ENCODE measurements at places on chromosomes 11 and 22.

DNA sequence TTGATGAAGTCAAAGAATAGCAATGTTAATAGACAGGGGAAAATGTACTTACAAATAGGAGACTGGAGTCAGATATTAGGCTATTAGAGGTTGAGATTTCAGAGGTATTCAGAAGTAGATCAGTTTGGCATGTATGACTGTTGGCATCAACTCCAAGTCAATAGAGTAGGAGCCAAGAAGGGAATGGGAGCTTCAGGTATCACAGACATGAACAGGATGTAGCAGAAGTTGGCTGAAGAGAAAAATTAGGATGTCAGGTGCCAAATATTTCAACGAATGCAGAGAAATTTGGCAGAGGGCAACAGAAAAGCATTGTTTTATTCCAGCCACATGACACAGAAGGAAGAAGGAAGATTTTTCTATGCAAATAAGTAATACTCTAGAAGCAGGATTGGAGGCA, 69.7 kb downstream of the GLYATL1 start:
- DNase-seq: no peak

- peak; percentile 60 for DNase-seq
Observed at GRCh38 chr11:62694455-62695167, 5.3 kb upstream of the LRRN4CL start.

DNA sequence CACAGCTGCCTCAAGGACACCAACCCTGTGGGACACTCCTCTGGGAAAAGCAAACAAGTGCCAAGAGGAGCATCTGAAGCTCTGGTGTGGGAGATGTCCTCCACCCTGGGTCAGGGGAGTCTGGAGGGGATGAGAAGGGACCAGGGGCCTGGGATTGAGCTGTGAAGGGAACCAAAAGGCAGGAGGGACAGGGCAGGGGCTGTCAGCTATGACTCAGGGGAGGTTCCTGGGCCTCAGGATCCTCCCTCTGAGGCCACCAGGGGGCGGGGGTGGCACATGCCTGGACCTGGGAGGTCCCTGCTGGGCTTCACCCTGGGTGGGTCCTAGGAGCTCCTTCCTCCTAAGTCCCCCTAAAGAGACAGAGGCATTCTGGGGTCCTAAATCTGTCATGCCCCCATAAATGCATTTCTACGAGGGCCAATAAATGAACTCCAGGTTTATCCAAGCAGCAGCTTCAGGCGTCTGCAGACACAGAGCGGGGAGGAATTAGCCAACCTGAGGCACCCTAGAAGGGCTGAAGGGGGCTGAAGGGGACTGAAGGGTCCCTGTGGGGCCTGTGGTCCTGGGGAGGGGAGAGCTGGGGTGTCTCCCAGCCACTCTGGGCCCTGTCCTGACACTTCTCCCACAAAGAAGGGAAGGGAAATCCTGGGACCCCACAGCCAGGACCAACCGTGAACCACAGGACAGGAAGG, 31.9 kb upstream of the IGLL5 start:
- no peak for DNase-seq

- no peak for DNase-seq
Observed at GRCh38 chr11:14065141-14065540, 102.6 kb downstream of the SPON1 start.

- DNase-seq: no peak
Observed at GRCh38 chr11:67048515-67049130, 8.0 kb upstream of the RHOD start.

DNA sequence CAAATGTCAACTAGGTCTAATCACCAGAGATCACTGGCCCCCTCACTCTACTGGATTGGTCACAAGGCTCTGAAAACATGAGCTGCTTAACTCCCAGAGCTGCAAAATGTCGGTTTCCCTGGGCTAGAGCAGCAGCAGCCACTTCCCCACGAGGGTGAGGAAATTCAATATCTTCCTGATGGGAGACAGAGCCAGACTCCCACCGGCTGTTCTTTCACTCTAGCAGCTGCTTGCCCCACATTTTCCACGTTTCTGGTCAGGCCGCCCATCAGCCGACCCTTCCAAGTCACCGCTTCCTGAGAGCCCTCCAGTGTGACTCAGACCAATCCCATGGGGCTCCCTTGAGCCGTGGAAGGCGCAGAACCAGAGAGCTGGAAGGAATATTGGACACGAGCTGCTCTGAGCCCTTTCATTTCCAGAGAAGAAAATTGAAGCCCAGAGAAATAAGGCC, 227.0 kb downstream of the ADAMTS15 start:
- no peak for DNase-seq

DNA sequence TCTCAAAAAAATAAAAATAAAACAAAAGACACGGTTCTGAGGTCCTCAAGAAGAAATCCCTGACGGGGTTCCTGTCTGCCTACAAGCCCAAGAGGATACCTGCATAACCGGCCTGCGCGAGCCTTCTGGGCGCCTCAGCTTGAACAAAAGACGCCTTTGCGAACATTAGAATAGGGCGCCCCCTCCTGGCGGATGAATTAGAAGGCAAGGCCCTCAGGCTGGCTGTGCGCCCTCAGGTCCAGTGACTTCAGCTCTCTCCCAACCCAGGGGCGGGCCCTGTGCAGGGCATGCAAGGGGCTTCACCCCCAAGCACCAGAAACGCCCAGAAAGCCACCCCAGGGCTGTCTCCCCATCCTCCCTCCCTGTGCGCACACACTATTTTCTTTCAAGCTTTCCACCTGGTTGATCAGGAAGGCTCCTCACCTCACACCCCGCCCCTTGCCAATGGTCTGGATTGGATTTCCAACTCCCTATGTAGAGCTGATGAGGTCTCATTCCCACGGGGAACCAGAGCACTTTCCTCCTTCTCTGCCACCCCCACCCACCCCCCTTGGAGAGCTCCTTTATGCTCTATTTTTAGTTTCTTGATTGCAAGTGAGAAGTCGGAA, 273.3 kb downstream of the BUD13 start:
- DNase-seq: peak; percentile 7

GRCh38 chr11:10067629-10068300, 226.3 kb downstream of the SBF2 start:
- DNase-seq: no peak

DNA sequence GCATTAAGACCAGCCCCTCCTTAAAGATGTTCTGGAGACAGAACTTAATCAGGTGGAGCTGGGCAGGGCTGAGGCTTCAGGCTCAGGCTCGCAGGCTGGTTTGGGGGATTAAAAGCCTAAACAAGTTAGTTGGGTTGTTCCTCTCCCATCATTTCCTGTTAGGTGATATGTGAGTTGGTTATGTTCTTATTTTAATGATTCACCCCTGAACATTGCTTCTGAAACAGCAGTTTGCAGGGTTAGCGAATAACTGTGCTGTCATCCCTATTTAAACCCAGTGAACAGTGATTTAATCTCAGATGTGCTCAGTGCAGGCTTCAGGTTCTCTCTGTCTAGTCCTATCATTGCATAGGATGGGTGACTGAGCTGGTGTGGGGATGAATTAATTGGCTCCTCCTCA, 47.4 kb upstream of the BIRC3 start:
- no peak for DNase-seq

- no peak for DNase-seq
Observed at GRCh38 chr11:133506023-133506422, 26.3 kb downstream of the OPCML start.

GRCh38 chr11:100753571-100753970, 66.5 kb downstream of the ARHGAP42 start:
- DNase-seq: no peak

DNA sequence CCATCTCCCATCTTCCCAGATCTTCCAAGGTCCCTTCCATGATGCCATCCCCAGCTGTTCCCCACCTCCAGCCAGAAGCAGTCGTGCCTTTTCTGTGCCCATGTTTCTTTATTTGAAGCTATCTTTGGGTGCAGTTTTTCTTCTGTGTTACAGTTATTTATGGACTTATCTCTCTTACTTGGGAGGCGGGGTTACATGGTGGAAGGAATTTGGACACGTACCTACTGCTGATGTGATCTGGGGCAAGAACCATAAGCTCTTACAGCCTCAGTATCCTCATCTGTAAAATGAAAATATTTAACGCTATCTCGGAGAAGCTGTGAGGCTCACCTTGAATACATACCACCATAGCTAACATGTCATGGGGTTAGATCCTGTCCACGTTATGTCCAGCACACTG, 98.9 kb downstream of the ZBTB16 start:
- DNase-seq: no peak

DNA sequence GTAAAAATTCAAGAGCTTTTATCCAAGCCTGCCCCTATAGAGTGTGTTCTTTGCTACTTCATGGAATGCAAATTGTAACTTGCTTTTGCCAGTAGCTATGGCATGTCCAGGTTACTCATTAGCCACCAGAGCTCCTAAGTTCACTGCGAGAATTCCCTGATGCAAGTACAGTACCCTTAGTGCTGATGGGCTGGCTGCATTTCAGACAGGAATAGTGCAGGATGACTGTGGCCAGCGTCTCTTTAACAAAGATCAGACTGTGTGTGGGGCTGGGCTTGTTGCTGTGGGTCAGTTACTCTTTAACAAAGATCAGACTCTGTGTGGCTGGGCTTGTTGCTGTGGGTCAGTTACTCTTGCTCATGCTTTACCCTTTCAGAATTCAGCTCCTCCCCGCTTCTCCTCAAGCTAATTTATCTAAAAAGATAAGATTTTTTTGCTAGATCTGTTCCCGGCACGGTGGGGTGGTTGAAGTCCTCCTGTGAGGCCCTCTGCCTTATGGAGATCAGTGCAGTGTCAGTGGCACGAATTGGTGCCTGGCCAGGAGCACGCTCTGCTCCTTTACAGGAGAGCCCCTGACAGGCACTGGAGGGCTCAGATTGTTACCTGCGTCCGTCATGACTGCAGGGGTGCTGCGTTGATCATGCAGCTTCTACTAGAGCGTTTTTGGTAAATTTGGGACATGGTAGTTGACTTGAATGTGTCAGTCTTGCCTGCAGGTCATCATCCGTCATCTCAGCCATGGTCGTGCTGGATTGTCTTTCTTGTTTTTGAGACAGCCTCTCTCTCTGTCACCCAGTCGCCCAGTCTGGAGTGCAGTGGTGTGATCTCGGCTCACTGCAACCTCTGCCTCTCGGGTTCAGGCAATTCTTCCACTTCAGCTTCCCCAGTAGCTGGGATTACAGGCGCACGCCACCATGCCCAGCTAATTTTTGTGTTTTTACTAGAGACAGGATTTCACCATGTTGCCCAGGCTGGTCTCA, 27.0 kb downstream of the AP2A2 start:
- DNase-seq: no peak

DNA sequence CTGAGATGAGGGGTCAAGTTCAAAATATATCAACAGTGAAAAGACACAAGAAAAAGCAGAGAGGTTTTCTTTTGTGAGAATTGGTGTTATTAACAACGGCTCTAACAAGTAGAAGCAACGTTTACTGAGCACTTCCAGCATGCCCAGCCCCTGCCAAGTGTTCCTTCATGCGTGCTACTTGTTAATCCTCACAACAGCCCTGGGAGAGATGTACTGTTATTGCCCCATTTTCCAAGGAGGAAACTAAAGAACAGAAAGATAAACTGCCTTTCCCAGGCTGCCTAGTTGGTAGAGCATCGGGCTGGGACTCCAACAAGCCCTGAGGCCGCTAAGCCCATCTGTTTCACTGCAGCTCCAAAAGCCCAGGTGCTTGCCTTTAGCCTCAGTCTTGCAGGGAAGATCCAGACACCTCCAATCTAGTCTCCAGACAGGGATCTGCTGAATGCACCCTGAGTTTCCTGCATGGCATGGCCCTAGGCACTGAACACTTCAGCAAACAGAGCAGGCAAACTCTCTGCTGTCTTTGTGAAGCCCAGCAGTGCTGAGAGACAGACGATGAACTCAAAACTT, 25.5 kb downstream of the SPATA19 start:
- no peak for DNase-seq

GRCh38 chr11:32918427-32918826, 25.8 kb downstream of the QSER1 start:
- DNase-seq: no peak

DNA sequence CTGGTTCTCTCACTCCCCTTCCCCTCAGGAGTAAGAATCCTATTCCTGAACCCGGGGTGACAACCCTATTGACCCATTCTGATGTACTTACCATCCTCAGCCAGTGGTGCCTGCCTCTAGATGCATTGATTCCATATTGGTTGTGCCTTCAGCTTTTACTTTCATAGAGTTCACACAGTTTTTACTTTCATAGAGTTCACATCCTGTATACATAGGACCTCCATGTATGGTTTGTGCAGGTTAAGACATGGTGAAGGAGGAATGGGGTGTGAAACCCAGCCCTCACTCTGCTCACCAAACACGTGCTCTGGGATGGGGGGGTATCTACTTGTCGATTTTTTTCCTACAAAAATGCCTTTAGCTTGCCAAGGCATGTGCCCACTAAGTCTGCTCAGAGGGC, 105.6 kb upstream of the TBCEL start:
- no peak for DNase-seq

DNA sequence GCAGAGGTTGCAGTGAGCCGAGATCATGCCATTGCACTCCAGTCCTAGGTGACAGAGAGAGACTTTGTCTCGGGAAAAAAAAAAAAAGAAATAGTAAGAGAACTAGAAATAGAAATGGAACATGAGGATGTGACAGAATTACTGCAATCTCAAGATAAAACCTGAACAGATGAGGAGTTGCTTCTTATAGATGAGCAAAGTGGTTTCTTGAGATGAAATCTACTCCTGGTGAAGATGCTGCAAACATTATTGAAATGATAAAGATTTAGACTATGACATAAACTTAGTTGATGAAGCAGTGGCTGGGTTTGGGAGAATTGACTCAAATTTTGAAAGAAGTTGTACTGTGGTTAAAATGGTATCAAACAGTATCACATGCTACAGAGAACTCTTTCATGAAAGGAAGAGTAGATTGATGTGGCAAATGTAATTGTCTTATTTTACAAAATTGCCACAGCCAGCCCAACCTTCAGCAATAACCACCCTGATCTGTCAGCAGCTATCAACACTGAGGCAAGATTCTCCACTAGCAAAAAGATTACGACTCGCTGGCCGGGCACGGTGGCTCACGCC, 13.7 kb downstream of the XNDC1N start:
- DNase-seq: no peak
